ENCODE measurements at places on chromosomes 3 and 15. TPM values are rescaled to one million over a fixed set of nuclear protein-coding genes. Genes with fewer than 3 reads are reported as not detected.

NPAP1 gene
- not detected for total RNA-seq

ALG1L2 gene
- not detected for total RNA-seq

RPL4 gene
- total RNA-seq, result 5,336 TPM

DNAH12 gene
- total RNA-seq, result 0.47 TPM
